CD4-positive, alpha-beta memory T cell (primary cell): ENCODE measurements at places on chromosomes 4 and X. TPM values are rescaled to one million over a fixed set of nuclear protein-coding genes. Genes with fewer than 3 reads are reported as not detected.

DNA sequence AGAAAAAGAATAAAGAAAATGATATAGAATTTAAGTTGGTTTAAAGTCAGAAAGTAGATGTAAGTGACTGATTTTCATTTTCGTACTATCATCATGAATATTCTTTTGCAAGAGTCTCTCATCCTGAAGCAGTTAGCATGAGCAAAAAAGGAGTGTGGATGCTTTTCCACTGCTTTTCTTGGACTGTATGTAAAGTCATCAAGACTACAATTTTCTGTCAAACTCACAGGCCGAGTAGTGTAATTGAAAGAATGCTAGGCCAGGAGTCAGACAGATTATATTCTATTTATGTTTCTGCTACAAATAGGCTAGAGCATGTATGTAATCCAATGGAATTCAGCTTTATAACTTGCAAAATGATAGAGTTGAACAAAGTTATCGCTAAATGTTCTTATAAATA is 197.1 kb upstream of the SPOCK3 start:
- no peaks in the 10 kb centered on the region for H3K36me3 ChIP-seq
- no peak for DNase-seq
- H3K4me3 ChIP-seq = no peak overlapping the region
- no peaks in the 10 kb centered on the region for H3K4me1 ChIP-seq
- no peaks in the 10 kb centered on the region for H3K27me3 ChIP-seq

DNA sequence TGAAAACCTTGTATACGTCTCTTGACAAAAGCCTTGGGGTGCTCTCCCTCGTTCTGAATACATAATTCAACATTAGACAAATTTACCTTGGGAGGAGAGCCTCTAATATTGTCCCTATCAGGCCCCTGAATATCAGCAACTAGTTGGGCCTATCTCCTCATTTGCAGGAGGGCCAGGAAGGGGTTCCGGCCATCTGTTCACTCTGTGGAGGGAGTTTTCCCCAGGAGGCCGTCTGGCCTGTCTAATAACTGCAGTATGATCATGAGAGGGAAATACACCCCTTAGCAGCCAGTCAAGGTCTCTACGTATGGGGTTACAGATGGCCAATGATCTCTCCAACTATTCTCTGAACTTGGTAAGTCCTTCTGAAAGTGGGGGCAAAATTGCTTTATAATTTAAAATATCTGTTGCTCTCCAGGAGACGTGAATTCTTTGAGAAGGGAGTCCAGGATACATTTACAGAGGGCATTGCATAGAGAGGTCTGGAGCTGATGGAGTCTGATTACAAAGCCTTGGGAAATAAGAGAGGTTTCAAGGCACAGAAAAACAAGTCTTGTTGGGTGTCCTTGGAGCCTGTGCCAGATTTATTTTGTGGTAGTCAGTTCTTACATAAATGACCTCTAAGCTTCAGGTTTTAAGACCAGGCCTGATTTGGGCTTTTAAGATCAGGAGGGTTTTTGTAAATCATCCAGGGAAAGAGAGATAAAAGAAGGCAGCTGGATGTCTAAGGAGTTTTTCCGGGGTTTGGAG is 48.2 kb upstream of the UXT start:
- H3K4me1 ChIP-seq = no peaks in the 10 kb centered on the region
- H3K36me3 ChIP-seq = no peaks in the 10 kb centered on the region
- no peak overlapping the region for H3K27ac ChIP-seq
- H3K27me3 ChIP-seq = no peaks in the 10 kb centered on the region
- no peak overlapping the region for H3K4me3 ChIP-seq

GRCh38 chr4:47465004-47465403 is 1.5 kb upstream of the COMMD8 start:
- peaks cover 24% of the 10 kb centered on the region for H3K4me1 ChIP-seq
- H3K4me3 ChIP-seq = no peak overlapping the region
- no peak overlapping the region for H3K27ac ChIP-seq
- no peaks in the 10 kb centered on the region for H3K27me3 ChIP-seq
- DNase-seq = no peak

DNA sequence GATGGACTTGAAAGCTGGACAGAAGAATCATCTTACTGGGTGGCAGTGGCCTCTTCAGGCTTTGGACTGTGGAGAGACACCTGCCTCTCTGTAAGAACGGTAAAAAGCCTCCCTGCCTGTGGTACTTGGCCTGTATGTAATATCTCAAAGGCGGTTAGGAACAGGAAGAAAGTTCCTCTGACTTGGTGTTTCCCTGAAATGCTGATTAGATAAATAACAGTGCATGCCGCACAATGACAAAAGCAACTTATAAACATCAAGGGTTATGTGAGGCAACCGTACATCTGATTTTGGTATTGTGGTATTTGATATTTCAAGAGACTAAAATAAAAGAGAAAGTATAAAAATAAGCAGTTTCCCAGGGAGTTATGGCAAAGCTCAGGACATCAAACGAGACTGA is 92.4 kb upstream of the SORBS2 start:
- no peak overlapping the region for H3K27ac ChIP-seq

- no peak for DNase-seq
- no peak overlapping the region for H3K4me3 ChIP-seq
- no peaks in the 10 kb centered on the region for H3K4me1 ChIP-seq
- H3K27ac ChIP-seq = no peak overlapping the region
Measured at GRCh38 chr4:3707423-3708102, 58.6 kb upstream of the ADRA2C start.

DNA sequence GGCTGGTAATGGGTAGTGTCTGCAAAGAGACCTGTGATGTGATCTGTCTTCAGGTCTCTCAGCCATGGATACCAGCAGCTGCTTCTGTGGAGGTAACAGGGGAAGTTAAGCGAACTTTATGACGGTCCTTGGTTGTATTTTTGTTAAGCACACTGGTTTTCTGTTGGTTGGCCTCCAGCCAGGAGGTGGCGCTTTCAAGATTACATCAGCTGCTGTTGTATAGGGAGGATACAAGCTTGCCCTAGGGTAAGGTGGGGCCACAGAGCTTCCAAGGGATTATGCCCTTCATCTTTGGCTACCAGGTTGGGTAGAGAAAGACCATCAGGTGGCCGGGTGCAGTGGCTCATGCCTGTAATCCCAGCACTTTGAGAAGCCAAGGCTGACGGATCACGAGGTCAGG is 834.2 kb upstream of the GALNTL6 start:
- H3K4me1 ChIP-seq = no peaks in the 10 kb centered on the region
- H3K27ac ChIP-seq = no peak overlapping the region
- no peaks in the 10 kb centered on the region for H3K36me3 ChIP-seq
- DNase-seq = no peak

- no peaks in the 10 kb centered on the region for H3K4me1 ChIP-seq
- no peak for DNase-seq
- H3K27ac ChIP-seq = no peak overlapping the region
- H3K4me3 ChIP-seq = no peak overlapping the region
- H3K36me3 ChIP-seq = no peaks in the 10 kb centered on the region
Measured at GRCh38 chr4:17912011-17912410, 101.2 kb downstream of the NCAPG start.

- no peaks in the 10 kb centered on the region for H3K36me3 ChIP-seq
- no peak for DNase-seq
- H3K4me1 ChIP-seq = no peaks in the 10 kb centered on the region
- H3K27me3 ChIP-seq = no peaks in the 10 kb centered on the region
- H3K4me3 ChIP-seq = no peak overlapping the region
Measured at GRCh38 chrX:397575-397974, 10.9 kb upstream of the PPP2R3B start.

The KCNIP4 gene
- total RNA-seq = not detected
